Hepatocyte (in vitro differentiated cells): ENCODE measurements at places on chromosomes 2 and 18. TPM values are rescaled to one million over a fixed set of nuclear protein-coding genes. Genes with fewer than 3 reads are reported as not detected.
A peak's percentile ranks its signal among the peaks of the same experiment; 100 is the strongest.

DNA sequence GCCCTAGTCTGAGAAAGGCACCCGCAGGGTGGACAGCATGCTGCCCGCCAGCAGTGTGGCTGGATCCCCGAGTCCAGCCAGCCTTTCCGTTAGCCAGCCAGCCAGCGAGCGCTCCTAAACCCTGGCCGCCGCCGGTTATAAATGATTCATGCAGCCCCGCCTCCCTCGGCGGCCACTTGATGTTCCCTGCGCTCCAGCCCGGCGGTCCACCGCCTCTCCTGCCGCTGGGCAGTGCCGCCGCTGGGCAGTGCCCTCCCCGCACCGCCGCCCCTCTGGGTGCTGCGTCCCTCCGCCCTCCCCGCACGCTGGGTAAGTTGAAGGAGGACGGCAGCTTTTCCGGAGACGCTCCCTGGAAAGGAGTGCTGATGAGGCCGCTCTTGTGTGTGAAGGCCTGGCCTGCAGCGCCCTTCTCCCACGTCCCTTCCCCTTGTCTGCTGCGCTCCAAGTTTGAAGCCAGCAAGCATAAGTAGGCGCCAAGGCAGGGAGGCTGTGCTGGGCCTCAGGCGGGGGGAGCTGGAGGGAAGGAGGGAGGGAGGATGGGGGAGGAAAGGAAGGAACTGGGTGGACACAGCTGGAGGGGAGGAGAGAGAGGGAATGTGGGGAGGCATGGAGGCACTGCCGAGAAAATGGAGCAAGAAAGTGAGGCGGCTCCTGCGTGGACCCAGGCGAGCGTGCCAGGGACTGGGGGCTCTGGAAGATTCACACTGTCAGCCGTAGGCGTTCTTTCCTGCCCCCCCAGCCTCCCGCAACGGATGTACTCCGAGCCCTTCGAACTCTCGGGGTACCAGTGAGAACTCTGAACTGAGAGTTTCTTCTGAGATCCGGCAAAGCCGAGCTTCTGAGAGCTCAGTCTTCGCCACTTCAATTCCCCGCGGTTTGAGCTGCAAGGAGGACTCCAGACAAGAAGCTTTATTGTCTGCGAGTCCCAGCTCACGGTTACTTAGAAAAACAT is 131.9 kb downstream of the GLI2 start:
- DNase-seq = peak; percentile 75

- no peak for DNase-seq
Observed at GRCh38 chr18:77038182-77038858, 94.3 kb downstream of the MBP start.

Gene CIB4
- polyA plus RNA-seq = 0.29 TPM in 1 of 2 replicates, not detected in the other

GRCh38 chr18:377088-377487 is 109.2 kb upstream of the THOC1 start:
- DNase-seq = no peak

GRCh38 chr2:104866122-104866864 is 12.4 kb downstream of the POU3F3 start:
- no peak for DNase-seq

DNA sequence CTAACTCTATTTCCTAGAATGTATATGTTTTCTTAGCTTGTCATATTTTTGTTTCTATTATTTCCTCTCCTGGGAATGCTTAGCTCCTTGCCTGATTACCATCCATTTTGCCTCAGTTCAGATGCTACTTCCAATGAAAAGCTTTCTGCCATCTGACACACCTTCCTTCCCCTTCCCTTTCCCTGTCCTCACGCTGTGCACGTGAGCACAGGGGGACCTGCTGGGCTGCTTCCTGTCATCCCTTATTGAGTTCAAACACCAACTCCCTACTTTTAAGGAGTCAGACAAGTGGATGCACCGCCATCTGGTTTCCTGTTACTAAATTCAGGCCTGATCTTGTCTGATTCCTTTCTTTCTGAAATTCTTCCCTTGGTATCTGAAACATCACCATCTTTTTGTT is 2.4 kb upstream of the INO80C start:
- no peak for DNase-seq

- DNase-seq = no peak
Observed at GRCh38 chr2:104040771-104041170, 813.1 kb upstream of the POU3F3 start.

DNA sequence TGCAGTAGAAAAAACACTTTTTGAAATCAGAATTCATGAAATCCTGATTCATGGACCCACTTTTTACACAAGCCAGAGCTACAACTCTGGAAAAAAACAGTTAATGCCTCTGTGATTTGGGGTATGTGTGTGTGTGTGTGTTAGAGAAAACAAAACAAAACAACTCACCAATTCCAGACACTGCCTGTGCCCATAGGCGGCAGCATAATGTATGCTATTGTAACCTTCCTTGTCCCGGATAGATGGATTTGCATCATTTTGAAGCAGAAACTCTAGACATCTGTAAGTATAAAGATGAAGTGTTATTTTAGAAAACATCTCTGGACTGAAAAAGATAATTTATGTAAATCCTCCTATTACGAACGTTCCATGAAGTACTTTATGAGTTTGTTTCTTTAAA is 152.0 kb upstream of the PGAP1 start:
- no peak for DNase-seq
